Suprapubic skin (tissue), 4 donors: ENCODE measurements at places on chromosomes 1 and 21. TPM values are rescaled to one million over a fixed set of nuclear protein-coding genes. Genes with fewer than 3 reads are reported as not detected.

DNA sequence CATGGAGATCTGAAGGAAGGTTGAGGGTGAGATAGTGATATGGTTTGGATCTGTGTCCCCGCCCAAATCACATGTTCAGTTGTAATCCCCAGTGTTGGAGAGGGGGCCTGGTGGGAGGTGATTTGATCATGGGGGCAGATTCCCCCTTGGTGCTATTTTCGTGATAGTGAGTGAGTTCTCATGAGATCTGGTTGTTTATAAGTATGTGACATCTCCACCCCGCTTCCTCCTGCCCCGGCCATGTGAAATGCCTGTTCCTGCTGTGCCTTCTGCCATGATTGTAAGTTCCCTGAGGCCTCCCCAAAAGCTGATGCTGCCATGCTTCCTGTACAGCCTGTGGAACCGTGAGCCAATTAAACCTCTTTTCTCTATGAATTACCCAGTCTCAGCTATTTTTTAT, 451.9 kb upstream of the VAMP3 start:
- peak; percentile 41 for DNase-seq

DNA sequence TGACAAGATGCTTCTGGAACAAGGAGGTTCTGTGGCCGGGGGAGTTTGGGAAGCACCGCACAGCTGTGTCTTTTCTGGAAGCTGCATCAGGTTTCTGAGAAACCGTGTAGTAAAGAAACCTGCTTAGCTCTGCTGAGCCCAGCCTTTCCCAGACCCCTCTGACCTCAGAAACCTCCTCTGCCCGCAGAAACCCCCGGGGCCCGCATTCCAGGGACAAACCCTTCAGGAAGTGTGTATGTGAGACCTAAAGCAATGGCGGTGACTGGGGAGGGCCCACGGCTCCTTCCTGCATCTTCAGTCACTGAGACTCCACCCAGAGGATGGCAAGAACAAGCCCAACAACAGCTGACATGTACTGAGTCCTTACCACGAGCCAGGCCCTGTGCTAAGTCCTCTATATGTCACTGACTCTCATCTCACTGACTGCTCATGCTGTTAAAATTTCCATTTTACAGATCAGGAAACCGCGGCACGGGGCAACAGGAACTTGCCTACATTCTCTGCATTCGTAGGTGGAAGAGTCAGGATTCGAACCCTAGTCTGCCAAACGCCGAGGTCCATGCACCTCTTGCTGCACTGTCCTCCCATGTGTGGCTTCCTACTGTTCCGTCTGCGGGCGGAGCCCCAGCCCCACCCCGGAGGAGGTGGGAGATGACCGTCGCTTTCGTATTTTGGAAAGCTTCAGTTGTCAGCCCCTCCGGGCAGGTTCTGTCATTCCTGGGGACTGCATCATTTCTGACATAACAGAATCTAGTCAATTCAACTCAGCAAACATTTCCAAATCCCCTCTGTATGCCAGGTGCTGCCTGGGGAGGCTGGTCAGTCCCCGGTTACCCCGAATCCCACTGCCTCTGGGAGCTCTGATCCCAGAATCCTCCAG, 73.3 kb upstream of the KLHDC7A start:
- no peak for DNase-seq

DNA sequence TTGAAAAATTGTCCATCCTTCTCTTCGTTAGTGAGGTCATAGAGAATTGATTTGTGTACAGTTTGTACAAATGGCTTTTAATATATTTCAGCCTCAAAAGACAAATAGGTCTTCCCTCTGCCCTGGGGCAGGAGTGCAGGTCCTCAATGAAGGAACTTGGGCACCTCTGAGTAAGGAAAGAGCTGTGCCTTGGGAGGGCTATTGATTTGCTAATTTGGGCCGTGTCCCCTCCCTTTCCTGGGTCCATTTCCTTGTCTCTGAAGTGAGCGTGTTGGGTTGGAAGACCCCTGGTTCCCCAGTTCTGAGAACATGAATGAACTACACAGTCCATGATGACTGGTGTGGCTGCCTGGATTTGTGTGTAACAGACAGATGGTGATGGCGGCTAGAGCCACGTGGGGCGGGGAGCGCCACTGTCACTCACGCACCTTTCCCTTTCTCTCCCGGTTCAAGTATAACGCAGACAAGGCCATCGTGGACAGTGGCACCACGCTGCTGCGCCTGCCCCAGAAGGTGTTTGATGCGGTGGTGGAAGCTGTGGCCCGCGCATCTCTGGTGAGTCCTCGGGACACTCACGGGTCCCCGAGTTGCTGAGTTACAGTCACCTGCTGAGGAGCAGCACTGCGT, 71.0 kb upstream of the FAM3B start:
- no peak for DNase-seq

- DNase-seq = no peak
Measured at GRCh38 chr1:116405241-116406135, 32.4 kb downstream of the ATP1A1 start.

DNA sequence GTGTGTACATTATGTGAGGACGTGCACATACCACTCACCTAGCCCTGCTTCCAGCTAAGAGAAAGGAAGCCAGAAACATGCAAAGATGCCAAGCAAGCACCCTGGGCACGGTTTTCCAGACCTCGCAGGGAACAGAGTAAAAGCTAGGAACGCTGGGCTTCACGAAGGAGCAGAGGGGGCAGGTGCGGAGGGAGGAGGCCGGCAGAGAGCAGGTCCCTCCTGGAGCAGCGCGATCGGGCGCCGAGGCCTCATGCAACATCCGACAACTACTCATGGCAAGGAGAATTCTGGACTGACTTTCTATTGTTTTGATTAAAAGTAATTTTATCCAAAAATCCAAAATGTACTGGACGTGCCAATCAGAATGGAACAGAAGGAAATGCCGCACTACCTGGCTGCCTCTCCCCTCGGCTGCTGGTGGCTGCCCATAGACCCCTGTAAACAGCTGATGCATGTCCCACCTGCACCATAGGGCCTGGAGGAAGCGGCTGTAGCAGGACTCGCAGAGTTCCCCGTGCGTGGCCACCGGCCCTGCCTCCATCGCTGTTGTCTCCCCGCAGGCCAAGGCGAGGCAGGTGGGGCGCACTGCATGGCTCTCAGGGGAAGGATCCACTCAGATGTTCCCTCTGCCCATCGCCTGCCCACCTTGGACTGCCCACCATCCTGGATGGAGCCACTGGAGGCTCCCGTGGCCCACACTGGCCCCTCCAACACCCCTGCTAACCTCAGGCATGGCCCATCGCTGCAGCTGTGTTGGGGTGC, 93.5 kb downstream of the WDR4 start:
- DNase-seq = no peak

GRCh38 chr1:220076861-220077762, 12.5 kb downstream of the BPNT1 start:
- no peak for DNase-seq

GRCh38 chr1:183514235-183514634, 41.9 kb downstream of the SMG7 start:
- no peak for DNase-seq

GRCh38 chr1:182357913-182358312, 33.7 kb downstream of the GLUL start:
- DNase-seq = no peak

DNA sequence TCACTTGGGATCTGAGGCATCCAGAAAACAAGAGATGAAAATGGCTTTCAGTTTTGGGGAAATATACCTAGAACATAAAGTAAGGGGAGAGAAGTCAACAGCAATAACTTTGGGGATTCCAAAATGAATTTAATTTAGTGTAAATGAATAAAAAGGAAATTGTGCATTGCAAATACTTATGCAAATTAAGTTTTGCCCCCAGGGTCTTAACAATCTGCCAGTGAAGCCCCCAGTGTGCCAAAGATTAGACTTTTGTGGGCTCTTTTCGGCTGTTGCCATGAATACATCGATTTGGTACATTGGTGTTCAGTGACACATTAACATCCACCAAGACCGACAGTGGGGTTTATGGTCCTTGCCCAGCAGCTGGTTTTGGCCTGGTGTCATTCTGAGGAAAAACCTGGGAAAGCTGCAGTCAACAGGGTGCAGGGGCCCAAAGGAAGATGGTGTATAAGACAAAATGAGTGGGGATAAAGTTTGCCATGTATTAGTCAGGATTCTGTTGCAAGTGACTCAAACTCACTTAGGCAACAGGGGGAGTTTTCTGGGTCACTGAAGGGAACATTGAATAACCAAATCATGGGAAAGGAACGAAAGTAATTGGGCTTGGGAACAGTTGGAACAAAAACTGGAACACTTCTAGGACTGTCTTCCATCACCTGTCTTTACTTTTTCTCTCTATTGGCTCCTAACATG, 30.2 kb upstream of the IGSF3 start:
- no peak for DNase-seq

The PPFIA4 gene
- total RNA-seq = 38.7 TPM

The PPIAL4G gene
- not detected for total RNA-seq

The CDC42BPA gene
- 16.0 TPM for total RNA-seq

The TFF1 gene
- total RNA-seq = not detected

The NCAM2 gene
- total RNA-seq = 0.25 TPM
